Calu3 (cell line): ENCODE measurements at places on chromosomes 2 and 18. TPM values are rescaled to one million over a fixed set of nuclear protein-coding genes. Genes with fewer than 3 reads are reported as not detected.

RGPD4 gene
- total RNA-seq, result not detected in 2 replicates

DNA sequence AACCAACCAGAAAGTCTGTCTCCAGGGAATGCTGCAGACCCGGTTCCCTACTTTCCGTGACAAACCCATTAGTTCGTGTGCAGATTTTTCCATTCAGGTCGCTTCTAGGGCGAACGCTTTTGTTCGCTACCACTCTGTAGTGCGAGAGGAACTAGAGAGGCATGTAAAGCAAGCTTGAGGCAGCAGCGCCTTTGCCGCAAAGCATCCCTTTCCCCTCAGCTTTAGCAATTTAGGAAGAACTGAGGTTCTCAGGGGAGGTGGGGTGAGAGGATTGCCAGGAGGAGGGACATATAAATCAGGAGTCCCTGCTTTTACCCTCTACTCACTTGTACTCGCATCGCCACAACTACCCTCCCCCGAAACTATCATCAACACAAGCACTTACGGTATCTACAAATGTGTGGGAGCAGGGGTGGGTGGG is 748 bp upstream of the ZNF804A start:
- no peak for DNase-seq

DNA sequence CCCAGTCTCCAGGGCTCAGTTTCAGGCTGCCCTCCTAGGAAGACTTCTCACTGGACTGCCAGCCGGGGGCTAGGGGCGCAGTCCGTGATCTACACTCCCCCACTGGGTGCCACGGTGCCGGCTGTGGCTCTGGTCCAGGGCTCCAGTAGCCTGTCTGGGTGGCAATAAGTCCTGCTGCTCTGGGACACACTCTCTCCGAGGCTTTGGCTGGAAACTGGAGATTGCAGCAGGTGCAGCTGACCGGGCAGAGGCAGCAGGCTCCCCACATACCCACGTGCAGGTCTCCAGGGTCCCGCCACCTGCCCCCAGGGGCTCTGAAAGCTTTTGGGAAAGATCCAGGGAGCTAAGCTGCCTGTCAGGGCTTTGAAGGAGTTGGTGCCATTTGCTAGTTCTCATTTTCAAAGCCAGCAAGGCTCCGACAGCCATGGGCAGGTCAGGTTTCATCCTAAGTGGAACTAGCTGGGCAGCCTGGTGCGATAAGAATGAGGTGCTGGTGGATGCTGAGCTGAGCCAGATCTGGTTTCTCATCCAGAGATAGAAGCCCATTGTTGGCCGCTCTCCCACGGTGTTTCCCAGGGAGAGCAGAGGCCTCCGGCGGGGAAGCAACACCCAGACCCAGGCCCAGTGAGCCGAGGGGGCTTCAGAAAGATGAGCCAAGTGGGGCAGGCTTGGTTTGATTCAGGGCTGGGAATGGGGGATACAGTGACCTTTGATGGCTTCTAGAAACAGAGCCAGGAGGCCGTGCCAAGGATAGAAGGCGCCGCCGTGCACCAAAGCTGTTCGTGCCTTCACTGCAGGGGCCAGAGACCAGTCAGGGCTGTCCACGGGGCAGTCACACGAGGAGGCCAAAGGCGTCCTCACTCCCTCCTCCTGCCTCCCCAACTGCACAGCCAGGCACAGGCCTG is 141.7 kb upstream of the GPC1 start:
- no peak for DNase-seq

DNA sequence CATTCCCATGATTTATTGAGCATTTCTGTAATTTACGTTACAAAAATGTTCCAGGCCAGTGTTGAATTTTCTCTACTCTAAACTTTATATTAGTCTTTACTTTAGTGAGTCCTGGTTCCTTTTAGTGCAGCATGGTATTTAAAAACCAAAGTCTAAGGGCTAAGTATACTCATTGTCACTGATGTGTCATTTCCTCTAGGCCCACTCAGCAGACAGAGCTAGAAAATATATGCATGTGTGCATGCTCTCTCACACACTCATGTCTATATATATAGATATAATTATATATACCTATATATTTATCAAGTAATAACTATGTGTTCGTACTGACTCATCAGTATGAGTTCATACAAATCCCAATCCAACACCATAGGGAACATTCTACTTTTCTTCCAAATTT is 132.5 kb upstream of the SLC8A1 start:
- DNase-seq, result no peak

DNA sequence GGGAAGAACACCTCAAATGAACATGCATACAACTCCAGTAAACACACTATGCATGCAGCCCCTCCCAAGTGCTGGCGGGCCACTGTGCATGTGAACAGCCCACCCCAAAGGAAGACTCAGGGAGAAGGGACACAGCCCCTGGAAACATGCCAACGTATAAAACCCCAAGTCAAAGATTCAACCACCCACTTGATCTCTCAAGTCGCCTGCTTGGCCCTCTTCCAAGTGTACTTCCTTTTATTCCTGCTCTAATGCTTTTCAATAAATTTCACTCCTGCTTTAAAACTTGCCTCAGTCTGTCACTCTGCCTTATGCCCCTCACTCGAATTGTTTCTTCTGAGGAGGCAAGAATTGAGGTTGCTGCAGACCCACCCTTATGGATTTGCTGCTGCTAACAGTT is 139.1 kb downstream of the C1D start:
- DNase-seq, result no peak

DNA sequence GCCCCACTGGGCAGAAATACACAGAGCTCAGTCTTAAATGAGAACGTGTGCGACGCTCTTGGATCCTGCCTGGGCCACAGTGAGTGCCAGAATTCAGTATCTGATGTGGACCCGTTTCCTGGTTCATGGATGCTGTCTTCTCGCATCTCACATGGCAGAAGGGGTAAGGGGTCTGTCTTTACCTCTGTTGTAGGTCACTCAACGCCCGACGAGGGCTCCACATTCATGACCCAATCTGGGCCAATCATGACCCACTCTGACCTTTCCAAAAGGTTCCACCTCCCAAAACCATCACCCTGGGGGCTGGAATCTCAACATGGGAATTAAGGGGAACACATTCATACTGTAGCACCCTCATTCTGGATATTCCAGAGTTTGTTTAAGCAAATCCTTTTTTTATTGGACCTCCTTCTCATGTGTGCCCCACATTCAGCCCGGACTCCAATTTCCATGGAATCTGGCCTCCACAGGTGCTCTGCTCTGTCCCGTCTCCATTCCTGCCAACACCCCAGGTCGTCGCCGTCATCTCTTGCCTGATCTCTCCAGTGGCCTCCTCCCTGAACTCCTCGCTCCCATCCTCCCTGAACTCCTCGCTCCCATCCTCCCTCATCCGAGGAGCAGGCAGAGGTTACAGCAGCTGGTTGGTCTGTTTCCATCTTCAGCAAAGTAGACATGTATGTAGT is 78.9 kb upstream of the OTOS start:
- no peak for DNase-seq

- DNase-seq, result no peak
Observed at GRCh38 chr2:48412443-48413250, 117.3 kb upstream of the STON1 start.

MCM6 gene
- 40.0 and 44.1 TPM in 2 replicates for total RNA-seq

SPP2 gene
- not detected in 2 replicates for total RNA-seq

DNA sequence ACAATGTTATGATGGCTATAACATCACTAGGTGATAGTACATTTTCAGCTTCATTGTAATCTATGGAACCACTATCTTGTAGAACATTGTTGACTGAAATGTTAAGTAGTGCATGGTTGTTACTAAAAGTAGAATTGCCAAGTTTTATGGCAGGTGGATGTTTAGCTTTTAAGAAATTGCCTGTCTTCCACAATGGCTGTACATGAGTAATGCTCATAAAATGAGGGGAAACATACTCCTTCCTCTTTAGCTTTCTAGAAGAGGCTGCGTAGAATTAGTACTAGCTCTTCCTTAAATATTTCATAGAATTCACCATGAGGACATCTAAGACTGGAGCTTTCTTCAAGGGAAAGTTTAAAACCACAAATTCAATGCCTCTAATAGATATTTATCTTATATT is 161.0 kb downstream of the TPGS2 start:
- DNase-seq, result no peak

GPR75 gene
- 5.4 and 7.5 TPM in 2 replicates for total RNA-seq

DNA sequence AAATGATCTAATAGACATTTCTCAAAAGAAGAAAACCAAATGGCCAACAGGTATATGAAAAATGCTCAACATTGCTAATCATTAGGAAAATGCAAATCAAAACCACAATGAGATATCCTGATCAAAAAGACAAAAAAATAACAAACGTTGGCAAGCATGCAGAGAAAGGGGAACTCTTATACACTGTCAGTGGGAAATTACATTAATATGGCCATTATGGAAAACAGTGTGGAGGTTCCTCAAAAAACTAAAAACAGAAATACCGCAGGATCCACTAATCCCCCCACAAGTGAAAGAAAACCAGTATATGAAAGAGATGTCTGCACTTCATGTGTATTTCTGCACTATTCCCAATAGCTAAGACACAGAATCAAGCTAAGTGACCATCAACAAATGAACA is 57.7 kb upstream of the CTIF start:
- DNase-seq, result no peak

CHRND gene
- not detected in 2 replicates for total RNA-seq

DNA sequence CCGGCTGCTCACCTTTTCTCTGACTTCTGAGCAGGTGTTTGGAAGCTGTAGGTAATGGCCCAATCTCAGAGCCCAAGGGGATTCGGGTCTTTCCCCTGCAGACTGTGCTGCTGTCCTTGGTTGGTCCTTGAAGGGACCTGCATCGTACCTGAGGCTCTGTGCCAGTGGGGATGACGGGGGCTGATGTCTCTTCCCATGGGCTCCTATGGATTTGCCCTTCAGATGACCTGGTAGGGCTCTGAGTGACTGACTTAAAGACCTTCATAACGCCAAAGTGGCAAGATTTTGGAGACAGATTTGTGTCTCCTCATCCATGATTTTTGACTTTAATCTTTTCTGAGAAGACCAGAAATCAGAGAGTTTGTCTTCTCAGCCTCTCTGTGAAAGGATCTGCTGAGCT is 166.1 kb downstream of the FAM210A start:
- DNase-seq, result no peak

- no peak for DNase-seq
Observed at GRCh38 chr2:191864628-191865374, 17.9 kb upstream of the CAVIN2 start.
